AG04450 (cell line): ENCODE measurements at places on chromosomes 3 and 15. TPM values are rescaled to one million over a fixed set of nuclear protein-coding genes. Genes with fewer than 3 reads are reported as not detected.

The ZNF197 gene
- 11.1 and 13.9 TPM in 2 replicates for polyA plus RNA-seq

The FBN1 gene
- 424 and 530 TPM in 2 replicates for polyA plus RNA-seq

The IGSF11 gene
- 0.05 TPM in 1 of 2 replicates, not detected in the other for polyA plus RNA-seq

The RFTN1 gene
- 97.3 and 110 TPM in 2 replicates for polyA plus RNA-seq

The LRRC34 gene
- polyA plus RNA-seq, result 1.2 and 2.3 TPM in 2 replicates

The SI gene
- polyA plus RNA-seq, result not detected in 2 replicates

The OIP5 gene
- polyA plus RNA-seq, result 2.9 and 3.9 TPM in 2 replicates

The GP5 gene
- 0.06 and 0.10 TPM in 2 replicates for polyA plus RNA-seq

The AMOTL2 gene
- 74.5 and 78.9 TPM in 2 replicates for polyA plus RNA-seq

The NEIL1 gene
- 1.1 and 2.0 TPM in 2 replicates for polyA plus RNA-seq

The IQCH gene
- 0.95 and 1.1 TPM in 2 replicates for polyA plus RNA-seq

GRCh38 chr3:101823525-101823924, 25.8 kb upstream of the NFKBIZ start:
- no peak for DNase-seq

DNA sequence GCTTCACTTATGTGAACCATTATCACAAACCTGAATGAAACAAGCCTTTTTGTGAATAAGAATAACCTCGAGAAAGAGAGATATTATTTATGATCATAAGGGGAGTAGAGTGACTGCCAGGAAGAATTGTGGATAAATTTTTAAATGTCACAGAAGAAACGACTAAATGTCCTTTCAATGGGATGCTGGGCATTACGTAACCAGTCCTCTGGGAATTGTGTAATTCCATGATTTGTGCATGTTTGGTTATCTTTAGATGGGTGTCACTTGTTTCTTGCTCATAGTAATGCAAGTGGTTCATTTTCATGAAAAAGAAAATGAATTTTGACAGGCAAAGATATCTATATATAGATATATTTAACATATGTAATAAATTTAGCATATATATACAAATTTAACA, 379.5 kb upstream of the AGTR1 start:
- no peak for DNase-seq

DNA sequence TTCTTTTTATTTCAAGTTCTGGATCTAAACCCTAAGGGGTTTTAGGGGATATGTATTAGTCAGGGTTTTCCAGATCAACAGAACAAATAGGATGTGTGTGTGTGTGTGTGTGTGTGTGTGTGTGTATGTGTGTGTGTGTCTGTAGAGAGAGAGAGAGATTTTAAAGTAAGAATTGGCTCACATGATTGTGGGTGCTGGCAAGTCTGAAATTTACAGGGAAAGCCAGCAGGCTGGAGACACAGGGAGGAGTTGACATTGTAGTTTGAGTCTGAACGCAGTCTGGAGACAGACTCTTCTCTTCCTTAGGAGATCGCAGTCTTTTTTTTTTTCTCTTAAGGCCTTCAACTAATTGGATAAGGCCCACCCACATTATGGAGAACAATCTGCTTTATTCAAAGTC, 428.8 kb upstream of the TBL1XR1 start:
- DNase-seq, result no peak

GRCh38 chr3:60594025-60594424, 657.2 kb downstream of the FHIT start:
- DNase-seq, result peak; percentile 23

- no peak for DNase-seq
These were observed 389 bp upstream of the CCNB2 start for GRCh38 chr15:59104602-59104911.

DNA sequence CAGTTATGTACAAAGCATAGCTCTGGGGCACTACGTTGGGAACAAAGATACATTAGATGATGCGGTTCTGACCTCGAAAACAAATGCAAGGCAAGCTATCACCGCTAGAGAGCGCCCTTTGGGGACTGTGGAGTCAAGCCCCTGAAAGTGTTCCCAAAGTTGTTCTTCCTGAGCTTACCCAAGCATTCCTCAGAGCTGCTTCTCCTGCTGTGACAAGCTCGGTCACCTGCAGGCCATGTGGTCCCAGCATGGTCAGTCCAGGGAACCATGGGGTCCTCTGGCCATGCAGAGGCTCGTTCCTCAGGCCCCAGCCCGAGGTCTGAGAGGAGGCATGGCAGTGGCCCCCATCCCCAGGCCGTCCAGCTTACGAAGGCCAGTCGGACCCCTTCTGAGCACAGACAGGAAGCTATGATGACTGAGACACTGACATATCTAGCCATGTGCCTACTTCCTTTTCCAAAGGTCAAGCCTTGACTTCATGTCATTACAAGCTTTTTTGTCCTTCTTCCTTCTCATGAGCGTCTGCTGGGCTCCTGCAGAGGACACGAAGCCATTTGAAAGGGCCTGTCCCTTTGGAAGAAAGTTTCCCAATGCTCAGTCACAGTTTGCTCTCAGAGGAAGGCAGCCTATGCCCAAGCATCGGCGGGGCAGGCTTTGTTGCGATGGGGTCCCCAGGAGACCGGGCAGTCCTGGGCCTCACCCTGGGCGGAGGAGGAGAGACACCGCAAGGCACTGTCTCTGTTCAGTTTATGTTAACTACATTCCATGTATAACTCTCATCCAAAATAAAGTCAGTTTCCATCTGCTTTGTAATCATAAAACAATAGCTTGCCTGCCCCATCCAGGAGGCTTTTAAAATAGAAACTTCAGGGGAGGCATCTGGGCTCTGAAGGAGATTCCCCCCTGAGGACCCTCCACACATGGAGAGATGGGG, 79.3 kb downstream of the ATP10A start:
- no peak for DNase-seq

- no peak for DNase-seq
These were observed 919 bp downstream of the IDH2 start for GRCh38 chr15:90101130-90101968.

GRCh38 chr3:140630866-140631265, 47.0 kb upstream of the TRIM42 start:
- DNase-seq, result no peak

- no peak for DNase-seq
These were observed 3.0 kb downstream of the DUOXA1 start for GRCh38 chr15:45126535-45127158.

DNA sequence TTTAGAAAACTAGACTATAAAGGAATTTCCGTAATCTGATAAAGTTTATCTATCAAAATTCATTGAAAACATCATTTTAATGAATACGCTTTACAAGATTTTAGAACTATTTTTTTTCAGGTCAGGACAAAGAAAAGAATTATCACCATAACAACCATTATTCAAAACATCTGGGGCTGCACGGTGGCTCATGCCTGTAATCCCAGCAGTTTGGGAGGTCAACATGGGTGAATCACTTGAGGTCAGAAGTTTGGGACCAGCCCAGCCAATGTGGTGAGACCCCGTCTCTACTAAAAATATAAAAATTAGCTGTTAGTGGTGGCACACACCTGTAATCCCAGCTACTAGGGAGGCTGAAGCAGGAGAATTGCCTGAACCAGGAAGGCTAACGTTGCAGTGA, 260.4 kb downstream of the WNT5A start:
- no peak for DNase-seq

GRCh38 chr3:87501076-87501475, 224.7 kb upstream of the POU1F1 start:
- DNase-seq, result no peak

DNA sequence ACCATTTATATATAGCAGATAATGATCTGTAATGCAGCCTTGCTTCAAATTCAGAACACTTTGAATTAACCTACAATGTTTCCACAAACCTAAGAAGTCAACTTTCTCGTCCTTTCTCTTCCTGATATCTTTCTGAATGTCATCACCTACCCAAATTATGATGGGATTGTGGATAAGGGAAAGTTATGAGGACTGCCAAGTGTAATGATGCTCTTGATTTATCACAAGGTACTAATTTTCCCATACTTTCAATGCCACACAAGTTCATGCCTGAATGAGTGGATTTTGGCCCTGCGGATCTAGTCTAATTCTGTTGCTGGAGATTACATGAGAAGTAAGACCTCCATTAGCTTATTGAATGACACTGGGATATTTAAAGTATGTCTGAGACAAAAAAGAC, 82.6 kb upstream of the NANOGP8 start:
- DNase-seq, result no peak

DNA sequence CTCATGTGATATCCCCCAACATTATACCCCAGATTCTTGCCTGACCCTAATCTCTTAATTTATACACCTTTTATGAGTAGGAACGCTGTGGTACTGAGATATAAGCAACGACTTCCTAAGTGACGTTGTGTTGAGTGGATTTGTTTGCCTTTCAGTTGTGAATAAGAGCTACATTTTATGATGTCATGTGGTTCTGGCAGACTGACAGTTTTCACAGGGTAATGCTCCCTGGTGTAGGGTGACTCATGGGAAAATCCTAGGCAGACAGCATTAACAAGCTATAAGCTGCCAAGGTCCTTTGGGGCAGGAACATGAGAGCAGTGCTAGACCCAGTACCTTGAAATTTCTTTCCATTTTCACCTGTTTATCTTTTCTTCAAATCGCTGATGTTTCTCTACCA, 11.2 kb downstream of the C3orf52 start:
- DNase-seq, result peak; percentile 97

- DNase-seq, result no peak
These were observed 421.9 kb downstream of the MECOM start for GRCh38 chr3:169241630-169241990.

DNA sequence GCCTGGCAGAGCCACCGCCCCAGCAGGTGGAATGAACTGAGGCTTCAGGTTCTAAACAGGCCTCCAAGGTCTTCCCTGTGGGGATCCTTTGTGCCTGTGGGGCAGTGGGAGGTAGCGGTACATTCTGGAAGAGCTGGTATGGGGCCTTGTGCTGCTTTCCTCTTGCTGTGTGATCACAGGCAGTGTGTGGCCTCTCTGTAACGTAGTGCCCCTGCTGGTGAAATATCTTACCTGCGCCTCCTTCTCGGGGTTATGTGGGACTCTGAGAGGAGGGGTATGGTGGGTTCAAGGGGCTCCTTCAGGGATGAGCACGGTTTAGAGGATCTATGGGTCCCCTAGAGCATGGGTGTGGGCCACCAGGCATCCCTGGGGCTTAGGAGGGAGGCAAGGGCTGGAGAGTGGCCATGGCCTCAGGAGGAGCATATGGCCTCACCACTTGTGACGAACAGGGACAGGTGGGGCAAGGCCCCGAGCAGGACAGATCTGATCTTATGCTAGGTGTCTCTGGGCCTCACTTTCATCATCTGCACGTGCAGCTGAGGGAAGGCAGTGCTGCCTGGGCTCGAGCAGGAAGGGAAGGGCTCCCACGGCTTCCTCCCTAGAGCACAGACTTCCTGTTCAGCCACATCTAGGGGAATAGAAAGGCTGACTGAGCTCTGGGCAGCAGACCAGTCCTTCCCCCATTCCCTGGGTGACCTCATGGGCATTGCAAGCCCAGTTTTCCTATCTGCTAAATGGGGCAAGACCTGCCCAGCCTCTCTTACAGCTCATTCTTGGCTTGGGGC, 1.9 kb upstream of the ALS2CL start:
- DNase-seq, result no peak

GRCh38 chr3:129585949-129586657, 20.4 kb downstream of the PLXND1 start:
- DNase-seq, result no peak

DNA sequence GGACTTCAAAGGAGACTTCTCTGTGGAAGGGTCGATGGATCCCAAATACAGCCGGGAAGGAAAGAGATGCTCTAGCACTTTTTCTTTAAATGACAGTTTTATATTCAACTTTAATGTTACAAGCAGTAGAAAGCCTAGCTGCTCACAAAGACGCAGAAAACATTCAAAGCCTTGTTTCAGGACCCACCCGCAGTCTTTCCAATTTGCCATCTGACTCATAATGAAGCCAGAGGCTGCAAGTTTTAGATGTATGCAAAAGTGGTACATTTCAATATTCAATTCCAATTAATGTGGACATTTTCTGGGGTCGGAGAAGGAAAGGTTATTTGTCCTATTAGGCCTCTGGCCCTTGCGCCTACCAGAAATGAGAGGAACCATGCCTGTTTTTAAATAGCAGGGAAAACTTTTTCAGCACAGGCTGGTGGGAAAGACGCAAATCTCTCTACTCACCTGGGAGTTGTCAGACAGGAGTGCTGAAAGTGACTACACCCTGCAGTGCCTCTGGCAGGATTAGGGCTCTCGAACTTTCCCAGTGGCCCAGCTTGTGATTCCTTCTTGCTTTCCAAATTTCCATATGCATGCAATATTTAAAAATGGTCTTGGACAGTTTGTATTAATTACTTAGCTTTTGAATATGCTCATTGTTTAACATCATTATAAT, 117.4 kb upstream of the MBNL1 start:
- DNase-seq, result no peak

DNA sequence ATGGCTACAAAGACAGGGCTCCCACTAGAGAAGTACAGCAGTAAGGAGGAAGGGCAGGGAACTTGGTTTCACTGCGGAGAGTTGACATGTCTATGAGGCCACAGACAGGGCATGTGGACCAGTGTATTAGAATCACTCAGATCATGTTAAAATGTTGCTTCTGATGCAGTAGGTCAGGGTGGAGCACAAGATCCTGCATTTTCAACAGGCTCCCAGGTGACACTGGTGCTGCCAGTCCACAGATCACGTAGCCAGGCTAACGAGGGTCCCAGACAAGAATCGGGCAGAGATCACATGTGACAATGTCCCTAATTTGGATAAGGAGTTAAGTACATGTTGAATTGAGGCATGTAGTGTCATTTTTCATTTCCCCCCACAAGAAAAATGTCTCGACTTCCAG, 73.6 kb downstream of the SPSB4 start:
- no peak for DNase-seq

- DNase-seq, result no peak
These were observed 180.5 kb downstream of the OPA1 start for GRCh38 chr3:193773266-193774220.

DNA sequence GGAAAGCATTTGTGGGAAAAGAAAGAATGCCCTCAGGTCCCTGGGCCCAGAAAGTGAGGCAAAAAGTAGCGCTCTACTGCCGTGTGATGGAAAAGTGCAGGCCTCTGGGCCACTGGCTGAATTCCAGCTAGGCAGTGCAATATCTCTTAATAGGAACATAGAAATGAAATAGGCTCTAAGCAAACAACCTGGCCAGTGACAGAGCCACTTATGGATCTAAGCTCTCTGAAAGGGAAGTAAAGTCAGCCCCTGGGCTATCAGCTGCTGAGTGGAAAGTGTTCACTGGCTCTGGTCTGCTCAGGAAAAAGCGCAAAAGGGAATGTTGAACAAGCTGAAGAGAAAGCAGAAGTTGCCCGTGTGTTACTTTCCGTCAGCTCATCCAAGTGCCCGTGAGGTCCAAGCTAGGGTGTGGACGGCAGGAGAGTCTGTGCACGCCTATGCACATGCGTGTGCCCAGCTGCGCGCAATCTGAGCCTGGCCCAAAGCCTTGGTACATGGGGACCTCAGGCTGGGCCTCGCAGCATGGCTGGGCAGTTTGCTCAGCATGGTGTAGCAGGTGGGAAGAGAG, 74.0 kb upstream of the RAD18 start:
- no peak for DNase-seq
